Endodermal cell (in vitro differentiated cells): ENCODE measurements at places on chromosomes 5 and 9. TPM values are rescaled to one million over a fixed set of nuclear protein-coding genes. Genes with fewer than 3 reads are reported as not detected.

Gene PDE8B
- total RNA-seq, result 0.09 and 0.20 TPM in 2 replicates

Gene SPAG8
- total RNA-seq, result 1.2 to 1.9 TPM (median 1.7 TPM) in 3 replicates

Gene CREB3
- 31.4 to 33.6 TPM (median 31.9 TPM) in 3 replicates for total RNA-seq

DNA sequence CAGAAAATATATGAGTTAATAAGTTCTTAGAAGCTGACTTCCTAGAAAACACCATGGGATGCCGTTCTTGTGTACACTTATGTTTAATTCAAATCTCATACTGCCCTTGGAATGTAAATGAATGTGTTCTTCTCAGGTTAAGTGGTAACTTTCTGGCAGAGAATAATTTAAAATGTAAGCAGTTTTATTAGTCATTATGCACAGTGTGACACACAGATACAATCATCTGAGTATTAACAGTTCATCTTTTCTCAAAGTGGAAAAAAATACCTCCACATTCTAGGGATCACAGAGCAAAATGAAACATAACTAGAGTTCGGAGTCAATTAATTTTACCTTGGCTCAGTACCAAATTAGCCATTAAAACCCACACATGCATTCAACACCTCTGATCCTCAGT, 508.1 kb downstream of the CDH9 start:
- no peaks in the 10 kb centered on the region for H3K36me3 ChIP-seq
- no peak overlapping the region for H3K4me3 ChIP-seq
- no peaks in the 10 kb centered on the region for H3K4me1 ChIP-seq

DNA sequence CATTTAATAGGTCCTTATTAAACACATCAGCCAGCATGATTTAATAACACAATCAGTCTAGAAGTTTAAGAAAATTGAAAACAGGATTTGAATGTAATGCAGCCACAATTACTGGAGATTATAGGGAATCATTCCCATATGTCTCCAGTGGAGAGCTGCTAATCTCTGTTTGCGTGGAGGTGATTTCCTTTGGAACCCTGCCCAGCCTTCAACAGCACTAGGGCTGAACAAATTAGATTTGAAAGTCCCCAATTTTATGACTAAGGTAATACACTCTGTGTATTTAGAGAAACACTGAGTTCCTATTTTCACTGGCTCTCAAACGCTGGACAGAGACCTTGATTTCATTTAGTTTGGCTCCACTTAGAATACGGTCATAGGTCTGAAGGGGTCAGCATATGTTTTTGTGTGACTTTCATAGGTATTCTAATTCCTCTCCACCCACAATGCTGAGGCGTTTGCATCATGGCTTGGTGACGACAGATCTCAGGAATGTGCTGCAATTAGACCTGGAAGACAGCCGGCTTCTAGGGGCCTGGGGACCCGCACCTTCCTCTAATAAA, 508.3 kb downstream of the EBF1 start:
- H3K4me3 ChIP-seq, result no peak overlapping the region
- peaks cover 12% of the 10 kb centered on the region for H3K4me1 ChIP-seq
- peak; percentile 85 for DNase-seq
- H3K36me3 ChIP-seq, result no peaks in the 10 kb centered on the region
- H3K27me3 ChIP-seq, result no peaks in the 10 kb centered on the region

Gene ADCY2
- total RNA-seq, result 62.3 to 84.5 TPM (median 63.2 TPM) in 3 replicates

DNA sequence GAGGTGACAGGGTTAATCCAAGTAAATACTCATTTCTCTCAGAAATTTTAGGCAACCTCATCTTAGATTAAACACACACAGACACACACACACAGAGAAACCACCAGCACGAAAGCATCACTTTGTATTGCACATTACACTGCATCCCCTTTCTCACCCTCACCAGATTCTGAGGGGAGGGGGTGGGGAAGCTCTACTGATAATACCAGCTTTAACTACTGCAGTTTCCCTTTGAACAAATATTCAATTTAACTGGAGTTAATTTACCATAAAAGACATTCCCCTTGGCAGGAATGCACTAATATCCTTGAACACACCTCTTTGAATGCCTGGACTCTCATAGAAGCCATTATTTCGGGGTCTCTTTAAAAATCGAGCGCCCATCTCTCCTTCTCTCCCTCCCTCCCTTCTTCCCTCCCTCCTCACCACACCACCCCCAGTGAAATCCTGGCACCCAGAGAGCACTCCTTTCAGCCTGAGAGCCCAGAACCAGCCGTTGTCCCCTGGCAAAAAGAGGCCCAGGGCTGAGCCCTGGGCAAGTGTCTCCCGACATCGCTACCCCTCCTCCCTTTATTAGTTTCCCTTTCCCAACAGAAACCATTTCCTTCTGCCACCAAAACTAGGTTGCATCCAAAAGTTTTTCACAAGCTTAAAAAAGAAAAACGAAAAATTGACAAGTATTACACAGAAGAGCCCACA, 2.8 kb upstream of the NFIB start:
- H3K36me3 ChIP-seq, result no peaks in the 10 kb centered on the region
- peak overlapping the region; percentile 88 for H3K4me3 ChIP-seq
- peaks cover 5% of the 10 kb centered on the region for H3K4me1 ChIP-seq
- DNase-seq, result peak; percentile 58

Gene IARS1
- total RNA-seq, result 138 to 177 TPM (median 170 TPM) in 3 replicates

DNA sequence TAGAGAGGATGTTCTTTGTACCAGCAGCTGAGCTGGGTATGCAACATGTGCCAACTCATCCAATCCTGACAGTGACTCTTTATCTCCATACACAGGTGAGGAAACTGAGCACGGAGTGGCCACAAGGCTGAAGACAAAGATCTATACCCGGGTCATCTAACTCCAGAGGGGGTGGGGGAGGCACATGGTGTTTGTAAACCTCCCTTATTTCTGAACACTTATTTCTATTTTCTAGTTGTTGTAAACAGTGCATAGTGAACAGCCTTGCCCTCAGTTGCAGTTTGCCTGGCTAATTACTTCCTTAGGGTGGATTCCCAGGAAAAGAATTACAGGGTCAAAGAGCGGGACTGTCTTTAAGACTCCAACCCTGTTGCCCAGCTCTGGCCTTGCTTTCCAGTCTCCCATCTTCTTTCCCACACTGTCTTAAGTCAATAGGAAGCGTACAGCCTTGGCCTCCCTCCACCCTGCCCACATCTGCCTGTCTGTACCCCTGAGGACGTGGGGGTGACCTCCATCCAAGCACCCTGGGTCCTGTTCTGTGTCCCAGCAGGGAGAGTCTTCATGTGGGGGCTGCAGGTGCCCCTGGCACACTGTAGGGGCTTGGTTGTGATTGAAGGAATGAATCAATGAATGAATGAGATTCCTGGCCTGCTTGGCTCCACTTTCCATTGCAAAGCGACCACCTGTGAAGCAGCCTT, 13.2 kb upstream of the FIBCD1 start:
- no peaks in the 10 kb centered on the region for H3K4me1 ChIP-seq
- H3K4me3 ChIP-seq, result no peak overlapping the region
- H3K36me3 ChIP-seq, result no peaks in the 10 kb centered on the region
- H3K27ac ChIP-seq, result no peak overlapping the region
- H3K27me3 ChIP-seq, result no peaks in the 10 kb centered on the region

Gene NTRK2
- 0.04 to 0.38 TPM (median 0.09 TPM) in 3 replicates for total RNA-seq

Gene NNT
- total RNA-seq, result 19.5 and 27.5 TPM in 2 replicates

DNA sequence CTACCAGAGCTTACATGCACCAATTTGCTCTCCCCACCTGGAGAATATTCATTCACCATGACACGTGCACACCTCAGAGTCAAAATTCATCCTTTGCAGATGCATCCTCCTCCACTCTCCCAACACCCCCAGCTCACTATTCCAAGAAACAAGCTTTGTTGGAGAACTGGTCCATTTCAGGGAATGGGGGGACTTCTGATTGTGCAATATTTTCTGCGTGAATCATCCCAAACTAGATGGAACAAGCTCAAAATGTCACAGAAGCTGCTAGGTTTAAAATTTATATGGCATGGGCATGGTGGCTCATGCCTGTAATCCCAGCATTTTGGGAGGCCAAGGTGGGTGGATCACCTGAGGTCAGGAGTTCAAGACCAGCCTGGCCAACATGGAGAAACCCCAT, 3.6 kb downstream of the GLDC start:
- no peak for DNase-seq
- no peaks in the 10 kb centered on the region for H3K4me1 ChIP-seq
- H3K4me3 ChIP-seq, result no peak overlapping the region
- no peak overlapping the region for H3K27ac ChIP-seq
- peaks cover 20% of the 10 kb centered on the region for H3K27me3 ChIP-seq

Gene COL27A1
- 43.8 to 66.3 TPM (median 47.5 TPM) in 3 replicates for total RNA-seq

Gene CATSPER3
- 0.54 to 1.0 TPM (median 0.64 TPM) in 3 replicates for total RNA-seq

DNA sequence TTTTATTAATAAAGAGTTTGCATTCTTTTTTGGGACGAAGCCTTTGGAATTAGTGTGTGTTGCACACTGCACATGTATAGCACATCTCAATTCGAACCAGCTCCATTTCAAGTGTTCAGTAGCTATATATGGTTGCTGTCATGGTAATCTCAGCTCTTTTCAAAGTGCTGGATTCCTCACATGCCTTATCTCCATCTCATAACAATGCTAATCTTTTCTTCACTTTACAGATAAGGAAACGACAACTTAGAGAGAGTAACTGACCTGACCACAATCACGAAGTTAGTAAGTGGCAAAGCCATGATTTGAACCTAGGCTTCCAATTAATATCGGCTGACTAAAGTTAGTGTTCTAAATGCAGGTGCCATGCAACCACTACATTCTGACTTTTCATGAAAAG, 204.8 kb upstream of the RASEF start:
- H3K27ac ChIP-seq, result no peak overlapping the region
- H3K4me3 ChIP-seq, result no peak overlapping the region
- no peaks in the 10 kb centered on the region for H3K27me3 ChIP-seq
- H3K4me1 ChIP-seq, result peaks cover 5% of the 10 kb centered on the region
- H3K36me3 ChIP-seq, result no peaks in the 10 kb centered on the region
- DNase-seq, result no peak

Gene TNFSF15
- not detected in 3 replicates for total RNA-seq

GRCh38 chr9:91342575-91342974, 19.1 kb downstream of the AUH start:
- no peak overlapping the region for H3K27ac ChIP-seq
- H3K36me3 ChIP-seq, result peaks cover 42% of the 10 kb centered on the region
- DNase-seq, result no peak
- no peaks in the 10 kb centered on the region for H3K27me3 ChIP-seq

DNA sequence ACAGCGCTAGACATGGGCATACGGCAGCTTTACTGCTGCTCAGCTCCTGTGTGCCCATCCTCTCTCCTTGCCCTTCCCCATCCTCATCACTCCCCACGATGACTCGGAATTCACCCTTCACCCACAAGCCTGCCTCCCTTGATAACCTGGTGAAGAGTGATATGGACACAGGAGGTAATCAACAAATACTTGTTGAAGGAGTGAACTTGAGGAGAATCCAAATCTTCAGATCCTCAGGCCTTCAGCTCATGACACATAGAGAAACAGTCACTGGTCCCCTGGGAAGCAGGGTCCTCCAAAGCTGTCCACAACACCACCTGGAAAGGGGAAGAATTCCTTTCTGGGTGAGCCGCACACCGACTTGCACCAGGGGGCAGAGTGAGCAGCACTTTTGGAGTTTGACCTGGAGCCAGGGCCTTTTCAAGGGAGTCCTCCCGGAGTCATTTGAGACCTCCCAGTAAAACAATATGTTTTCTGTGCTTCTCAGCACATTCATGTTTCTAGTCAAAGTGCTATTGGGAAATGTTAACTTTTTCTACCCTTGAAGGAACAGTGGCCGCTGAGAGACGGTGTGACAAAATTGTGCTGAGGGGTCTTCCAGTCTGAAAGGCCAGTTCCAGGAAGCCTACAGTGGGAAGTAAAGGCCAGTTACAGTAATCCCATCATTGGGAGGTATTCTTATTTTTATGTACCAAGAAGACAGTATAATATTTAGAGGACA, 332.3 kb downstream of the CWC27 start:
- H3K27me3 ChIP-seq, result no peaks in the 10 kb centered on the region
- peak; percentile 92 for DNase-seq
- H3K4me3 ChIP-seq, result peak overlapping the region; percentile 3
- H3K36me3 ChIP-seq, result no peaks in the 10 kb centered on the region
- H3K4me1 ChIP-seq, result peaks cover 17% of the 10 kb centered on the region
- no peak overlapping the region for H3K27ac ChIP-seq
